ENCODE measurements at places on chromosomes 2 and 18. TPM values are rescaled to one million over a fixed set of nuclear protein-coding genes. Genes with fewer than 3 reads are reported as not detected.

The RTP5 gene
- 0.11 TPM for total RNA-seq

GRCh38 chr2:85534099-85534498 is 4.9 kb upstream of the MAT2A start:
- no peaks in the 10 kb centered on the region for H3K36me3 ChIP-seq
- no peak overlapping the region for H3K4me3 ChIP-seq
- no peaks in the 10 kb centered on the region for H3K27me3 ChIP-seq
- no peak overlapping the region for H3K27ac ChIP-seq
- H3K4me1 ChIP-seq: peaks cover 10% of the 10 kb centered on the region

The UBE2F gene
- total RNA-seq: 68.8 TPM

DNA sequence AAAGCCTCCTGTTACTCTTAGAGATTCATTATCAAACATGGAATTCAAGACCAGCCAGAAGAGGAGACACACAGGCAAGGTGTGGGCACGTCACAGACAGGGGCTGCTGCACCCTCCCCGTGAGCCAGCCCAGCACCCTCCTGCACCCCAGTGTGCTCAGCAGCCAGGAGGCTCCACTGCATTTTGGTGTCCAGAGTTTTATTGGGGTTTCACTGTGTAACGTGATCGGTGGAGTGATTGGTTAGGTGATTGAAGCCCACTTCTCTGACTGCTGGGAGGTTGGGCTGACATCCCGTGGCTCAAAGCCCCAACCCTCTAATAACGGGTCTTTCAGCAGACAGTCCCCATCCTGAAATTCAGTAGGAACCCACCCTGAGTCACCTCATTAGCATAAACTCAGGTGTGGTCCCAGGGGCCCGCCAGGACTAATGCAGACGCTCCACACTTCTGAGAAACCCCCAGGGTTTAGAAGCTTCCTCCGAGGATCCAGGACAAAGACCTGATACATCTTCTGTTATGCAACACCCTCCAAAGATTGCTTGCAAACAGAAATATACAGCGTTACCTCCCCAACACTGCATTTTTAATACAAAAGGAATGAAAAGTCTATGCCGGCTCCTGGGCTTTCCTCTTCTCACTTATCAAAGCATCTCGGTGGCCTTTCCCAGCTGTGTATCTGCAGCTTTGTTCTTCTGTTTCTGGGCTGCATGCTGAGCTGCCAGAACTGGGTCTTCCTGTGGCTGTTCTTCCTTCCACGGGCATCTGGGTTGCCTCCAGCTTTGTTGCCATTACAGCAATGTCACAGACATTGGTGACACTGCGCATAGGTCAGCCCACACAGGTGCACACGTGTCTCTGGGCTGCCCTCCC is 43.7 kb upstream of the SNED1 start:
- no peak overlapping the region for H3K4me3 ChIP-seq
- no peaks in the 10 kb centered on the region for H3K4me1 ChIP-seq
- no peak overlapping the region for H3K27ac ChIP-seq

The SPP2 gene
- not detected for total RNA-seq

DNA sequence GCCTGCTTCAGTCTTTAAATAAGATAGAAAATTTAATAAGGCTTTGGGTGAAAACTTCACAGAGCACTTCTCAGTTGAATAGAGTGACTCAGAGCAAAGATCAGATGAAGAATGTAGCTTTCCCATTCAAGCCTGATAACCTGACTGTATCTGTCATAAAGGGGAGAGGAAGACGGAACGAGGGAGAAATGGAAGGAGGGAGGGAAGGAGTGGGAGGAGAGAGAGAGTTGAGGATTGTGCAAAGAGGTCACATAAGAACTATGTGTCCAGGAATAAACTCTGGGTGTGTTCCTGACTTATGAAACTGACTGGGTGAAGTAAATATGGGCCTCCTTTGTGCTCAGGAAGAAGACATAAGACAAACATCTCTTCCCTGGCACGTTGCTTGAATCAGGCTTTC is 385.5 kb downstream of the LPIN1 start:
- no peak for DNase-seq
- no peak overlapping the region for H3K27ac ChIP-seq
- peaks cover 38% of the 10 kb centered on the region for H3K4me1 ChIP-seq
- H3K36me3 ChIP-seq: no peaks in the 10 kb centered on the region
- H3K27me3 ChIP-seq: no peaks in the 10 kb centered on the region
- H3K4me3 ChIP-seq: no peak overlapping the region

The REL gene
- 47.6 TPM for total RNA-seq

The TCF4 gene
- total RNA-seq: 0.47 TPM

The RAB27B gene
- total RNA-seq: 0.15 TPM

The CDH20 gene
- total RNA-seq: 0.11 TPM

The ACTG2 gene
- not detected for total RNA-seq

- no peak overlapping the region for H3K27ac ChIP-seq
- H3K4me1 ChIP-seq: no peaks in the 10 kb centered on the region
- no peaks in the 10 kb centered on the region for H3K36me3 ChIP-seq
These were observed 19.2 kb upstream of the ASB1 start for GRCh38 chr2:238407566-238407965.

GRCh38 chr2:26635401-26635800 is 5.8 kb downstream of the CIB4 start:
- no peak for DNase-seq
- no peak overlapping the region for H3K27ac ChIP-seq
- no peaks in the 10 kb centered on the region for H3K36me3 ChIP-seq
- no peak overlapping the region for H3K4me3 ChIP-seq

The UGT1A9 gene
- total RNA-seq: not detected

The IMPA2 gene
- 13.3 TPM for total RNA-seq

DNA sequence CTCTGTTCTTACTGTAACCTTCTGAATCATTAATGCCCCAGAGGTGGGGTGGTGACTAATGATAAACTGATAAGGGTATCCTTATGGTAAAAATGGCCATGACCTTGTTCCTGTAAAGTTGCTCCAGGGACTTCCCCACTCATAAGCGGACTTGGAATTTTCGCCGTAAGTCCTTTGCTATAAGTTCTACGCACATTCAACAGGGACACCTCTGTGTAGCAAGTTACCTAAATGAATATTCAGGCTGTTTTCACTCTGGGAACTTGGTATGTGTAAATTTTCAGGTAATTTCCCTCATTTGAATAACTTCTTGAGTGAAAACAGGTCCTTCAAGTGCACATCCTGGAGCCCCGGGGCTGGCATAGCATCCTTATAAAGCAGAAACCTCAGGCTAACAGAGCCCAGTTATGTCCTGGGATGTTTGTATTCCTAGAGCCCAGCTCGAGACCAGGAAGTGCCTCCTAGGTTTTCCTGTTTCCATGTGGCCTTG is 9.4 kb upstream of the AGFG1 start:
- H3K36me3 ChIP-seq: no peaks in the 10 kb centered on the region
- no peak overlapping the region for H3K27ac ChIP-seq

- H3K4me1 ChIP-seq: no peaks in the 10 kb centered on the region
- peaks cover 8% of the 10 kb centered on the region for H3K27me3 ChIP-seq
- no peaks in the 10 kb centered on the region for H3K36me3 ChIP-seq
- DNase-seq: no peak
- peak overlapping the region; percentile 38 for H3K27ac ChIP-seq
- H3K4me3 ChIP-seq: no peak overlapping the region
These were observed 7.0 kb upstream of the TXNDC2 start for GRCh38 chr18:9878783-9879242.

The CHN1 gene
- 22.1 TPM for total RNA-seq

- no peaks in the 10 kb centered on the region for H3K36me3 ChIP-seq
- DNase-seq: no peak
These were observed 4.3 kb downstream of the UBXN2A start for GRCh38 chr2:23944527-23944926.

DNA sequence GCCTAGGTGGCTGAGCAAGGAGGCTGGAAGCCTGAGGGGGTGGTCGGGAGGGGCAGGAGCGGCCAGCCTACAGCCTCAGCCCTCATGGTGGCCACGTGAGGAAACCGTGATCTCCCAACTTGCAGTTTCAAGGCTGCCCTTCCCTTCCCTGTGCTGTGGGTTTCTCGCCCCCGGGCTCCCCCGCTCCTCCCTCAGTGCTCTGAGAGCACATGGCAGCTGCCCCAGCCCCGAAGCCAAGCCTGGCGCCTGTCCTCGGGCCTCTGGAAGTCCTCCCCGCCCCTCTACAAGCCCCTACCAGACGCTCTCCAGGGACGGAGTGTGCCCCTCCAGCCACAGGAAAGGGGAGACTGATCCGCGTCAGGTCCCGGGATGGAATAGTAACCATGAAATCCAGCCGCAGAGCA is 586 bp upstream of the ANKRD23 start:
- no peak for DNase-seq
- no peaks in the 10 kb centered on the region for H3K27me3 ChIP-seq
- no peak overlapping the region for H3K4me3 ChIP-seq
- H3K4me1 ChIP-seq: peaks cover 8% of the 10 kb centered on the region
- H3K27ac ChIP-seq: no peak overlapping the region

DNA sequence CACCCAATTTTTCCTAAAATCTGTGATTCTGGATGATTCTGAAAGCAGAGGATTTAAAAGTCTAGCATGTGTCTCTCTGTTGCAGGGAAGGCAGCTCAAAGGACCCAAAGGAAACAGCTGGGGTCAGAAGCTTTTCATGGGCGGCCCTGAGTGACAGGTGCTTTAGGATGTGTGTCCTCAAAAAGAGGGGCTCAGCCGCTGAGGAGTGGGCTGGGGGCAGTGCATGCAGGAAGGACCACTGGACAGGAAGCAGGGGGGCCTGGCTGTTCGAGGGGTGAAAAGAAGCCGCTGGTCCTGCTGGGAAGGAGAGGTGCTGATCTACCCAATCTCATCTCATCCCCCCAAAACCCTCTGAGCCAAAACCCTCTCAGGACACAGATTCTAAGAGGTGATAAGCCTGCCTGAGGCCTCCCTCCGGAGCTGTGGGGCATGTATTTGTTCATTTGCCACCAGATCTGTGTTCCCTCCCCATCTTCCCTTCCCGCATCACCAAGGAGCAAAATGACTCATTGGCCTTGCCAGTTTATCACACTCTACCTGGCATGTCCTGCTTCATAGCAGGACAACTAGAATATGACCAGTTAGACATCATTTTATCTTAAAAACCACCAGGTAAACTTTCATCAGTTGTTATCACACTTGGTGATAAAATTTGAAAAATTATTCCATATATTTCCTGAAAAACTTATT is 98.8 kb upstream of the MGAT4A start:
- H3K27ac ChIP-seq: no peak overlapping the region
- no peak for DNase-seq
- no peaks in the 10 kb centered on the region for H3K27me3 ChIP-seq
- H3K4me3 ChIP-seq: peak overlapping the region; percentile 15
- H3K36me3 ChIP-seq: no peaks in the 10 kb centered on the region
- H3K4me1 ChIP-seq: peaks cover 32% of the 10 kb centered on the region

DNA sequence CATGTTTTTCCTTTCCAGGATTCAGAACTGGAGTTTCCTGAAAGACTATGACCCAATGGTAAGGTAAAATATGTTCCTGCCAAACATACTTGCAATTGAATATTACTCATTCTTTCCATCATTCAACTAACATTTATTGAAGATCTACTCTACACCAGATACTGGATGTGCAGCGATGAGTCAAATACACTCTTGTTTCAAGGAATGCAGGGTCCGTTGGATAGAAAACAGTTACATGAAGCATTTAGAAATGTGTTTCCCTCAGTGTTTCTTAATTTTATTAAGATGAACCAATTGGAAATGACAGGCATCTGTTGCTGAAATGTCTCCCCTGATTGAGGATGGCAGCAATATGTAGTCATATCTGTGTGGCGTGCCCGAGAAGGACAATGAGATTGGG is 14.8 kb upstream of the SLC66A3 start:
- H3K4me3 ChIP-seq: no peak overlapping the region
- H3K27ac ChIP-seq: no peak overlapping the region
- DNase-seq: no peak
- H3K27me3 ChIP-seq: no peaks in the 10 kb centered on the region
- H3K36me3 ChIP-seq: no peaks in the 10 kb centered on the region
- no peaks in the 10 kb centered on the region for H3K4me1 ChIP-seq

- H3K4me1 ChIP-seq: peaks cover 17% of the 10 kb centered on the region
- no peak overlapping the region for H3K4me3 ChIP-seq
- H3K36me3 ChIP-seq: no peaks in the 10 kb centered on the region
- no peak for DNase-seq
- peaks cover 53% of the 10 kb centered on the region for H3K27me3 ChIP-seq
These were observed 3.5 kb upstream of the CYS1 start for GRCh38 chr2:10083692-10084211.

The RAB11FIP5 gene
- 2.7 TPM for total RNA-seq

DNA sequence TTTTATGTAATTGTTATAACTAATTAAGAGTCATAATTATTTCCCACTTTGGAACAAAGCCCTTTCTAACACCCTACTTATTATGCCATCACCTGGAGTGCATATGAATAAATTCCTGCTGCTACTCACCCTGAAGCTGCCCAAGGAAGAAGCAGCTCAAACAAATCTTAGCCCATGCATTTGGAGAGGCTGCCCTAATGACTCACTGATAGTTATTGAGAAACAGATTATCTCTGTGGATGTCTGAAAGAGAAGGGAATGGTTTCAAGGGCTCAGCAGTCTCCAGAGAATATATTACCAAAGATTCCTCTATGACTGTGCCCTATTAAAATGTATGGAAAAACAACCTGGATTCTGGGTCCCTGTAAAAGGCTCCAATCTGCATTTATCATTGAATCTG is 81.0 kb downstream of the GPR39 start:
- H3K4me3 ChIP-seq: no peak overlapping the region
- no peak for DNase-seq
- no peaks in the 10 kb centered on the region for H3K27me3 ChIP-seq
- no peaks in the 10 kb centered on the region for H3K36me3 ChIP-seq
- H3K27ac ChIP-seq: no peak overlapping the region

The EVA1A gene
- not detected for total RNA-seq

- H3K27ac ChIP-seq: peak overlapping the region; percentile 74
- peaks cover 87% of the 10 kb centered on the region for H3K4me1 ChIP-seq
- peak; percentile 74 for DNase-seq
These were observed 858 bp upstream of the RTP5 start for GRCh38 chr2:241868661-241869081.

DNA sequence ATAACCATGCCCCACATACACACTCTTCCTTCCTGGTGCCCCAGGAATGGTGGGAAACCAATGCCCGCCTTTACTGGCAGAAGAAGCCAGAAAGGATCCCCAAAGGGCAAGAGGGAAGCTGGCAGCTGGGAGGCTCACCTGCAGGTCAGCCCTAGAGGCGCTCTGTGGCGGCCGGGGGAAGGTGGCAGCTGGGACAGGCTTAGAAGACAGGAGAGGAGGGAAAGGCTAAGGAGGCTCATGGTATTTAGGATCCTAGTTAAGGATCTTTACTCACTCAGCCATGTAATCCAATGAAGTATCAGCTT is 23.8 kb downstream of the ADRA2B start:
- H3K4me3 ChIP-seq: no peak overlapping the region
- H3K36me3 ChIP-seq: no peaks in the 10 kb centered on the region
- no peak overlapping the region for H3K27ac ChIP-seq
- H3K27me3 ChIP-seq: no peaks in the 10 kb centered on the region
- no peaks in the 10 kb centered on the region for H3K4me1 ChIP-seq

- no peaks in the 10 kb centered on the region for H3K36me3 ChIP-seq
- H3K4me1 ChIP-seq: peaks cover 80% of the 10 kb centered on the region
- H3K27me3 ChIP-seq: no peaks in the 10 kb centered on the region
- H3K27ac ChIP-seq: no peak overlapping the region
- H3K4me3 ChIP-seq: no peak overlapping the region
- peak; percentile 66 for DNase-seq
These were observed 165.0 kb downstream of the ANKRD44 start for GRCh38 chr2:197145471-197146056.

The ANO7 gene
- 0.86 TPM for total RNA-seq

All from CD8-positive, alpha-beta memory T cell (primary cell).